ENCODE measurements at places on chromosomes 5 and 9.

DNA sequence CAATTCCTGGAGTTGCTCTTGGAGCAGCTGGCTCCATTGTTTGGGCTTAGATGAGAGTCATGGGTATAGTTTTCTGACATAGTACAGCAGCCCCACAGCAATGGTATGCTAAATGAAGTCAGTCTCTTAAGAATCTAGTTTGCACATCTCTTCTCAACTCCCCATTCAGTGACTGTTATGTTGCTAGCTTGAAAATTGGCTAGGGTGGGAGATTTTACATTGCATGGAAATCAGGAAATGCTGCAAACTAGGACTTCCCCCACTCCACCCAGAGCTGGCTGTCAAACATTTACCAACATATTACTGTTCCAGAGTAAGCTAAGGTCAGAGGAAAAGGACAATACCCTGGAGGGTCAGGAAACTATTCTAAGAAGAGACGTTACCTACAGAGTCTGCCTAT is 17.6 kb upstream of the FCHO2 start:
- no peak for DNase-seq

DNA sequence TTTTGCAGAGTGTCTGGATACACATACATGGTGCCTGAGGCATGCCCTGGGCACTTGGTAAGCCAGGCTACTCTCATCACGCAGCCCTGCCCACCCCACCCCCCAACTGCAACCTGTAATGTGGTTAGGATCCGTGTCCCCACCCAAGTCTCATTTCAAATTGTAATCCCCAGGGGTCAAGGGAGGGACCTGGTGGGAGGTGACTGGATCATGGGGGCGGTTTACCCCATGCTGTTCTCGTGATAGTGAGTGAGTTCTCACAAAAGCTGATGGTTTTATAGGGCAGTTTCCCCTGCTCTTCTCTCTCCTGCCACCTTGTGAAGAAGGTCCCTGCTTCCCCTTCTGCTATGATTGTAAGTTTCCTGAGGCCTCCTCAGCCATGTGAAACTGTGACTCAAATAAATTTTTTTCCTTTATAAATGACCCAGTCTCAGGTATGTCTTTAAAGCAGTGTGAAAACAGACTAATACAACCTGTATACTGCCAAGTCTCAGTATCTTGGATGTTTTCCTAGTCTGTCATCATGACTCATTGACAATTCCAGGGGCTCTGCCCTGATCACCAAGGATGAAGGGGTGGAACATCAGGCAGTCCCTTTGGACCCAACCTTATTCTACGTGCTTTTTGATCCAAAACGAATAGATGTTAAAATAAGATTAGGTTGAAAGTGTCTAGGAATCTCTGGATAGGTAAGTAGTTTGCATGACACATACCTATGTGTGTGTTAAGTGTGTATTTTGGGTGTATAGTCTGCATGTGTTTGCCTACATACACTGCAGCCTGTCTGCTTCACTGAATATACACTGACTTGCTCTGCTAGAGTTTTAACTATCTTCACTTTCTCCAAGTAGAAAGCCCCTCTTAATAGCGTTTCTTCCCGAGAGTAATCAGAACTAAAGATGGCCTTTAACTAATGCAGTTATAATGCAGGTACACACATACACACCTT is 293.8 kb downstream of the SLIT3 start:
- DNase-seq = no peak

GRCh38 chr5:12845549-12846159 is 941.4 kb upstream of the CTNND2 start:
- DNase-seq = no peak

GRCh38 chr9:95104980-95105379 is 212.5 kb downstream of the FANCC start:
- no peak for DNase-seq

GRCh38 chr9:105414947-105415661 is 32.7 kb upstream of the FSD1L start:
- no peak for DNase-seq

- DNase-seq = no peak
Observed at GRCh38 chr5:56077796-56078233, 83.1 kb upstream of the IL6ST start.

DNA sequence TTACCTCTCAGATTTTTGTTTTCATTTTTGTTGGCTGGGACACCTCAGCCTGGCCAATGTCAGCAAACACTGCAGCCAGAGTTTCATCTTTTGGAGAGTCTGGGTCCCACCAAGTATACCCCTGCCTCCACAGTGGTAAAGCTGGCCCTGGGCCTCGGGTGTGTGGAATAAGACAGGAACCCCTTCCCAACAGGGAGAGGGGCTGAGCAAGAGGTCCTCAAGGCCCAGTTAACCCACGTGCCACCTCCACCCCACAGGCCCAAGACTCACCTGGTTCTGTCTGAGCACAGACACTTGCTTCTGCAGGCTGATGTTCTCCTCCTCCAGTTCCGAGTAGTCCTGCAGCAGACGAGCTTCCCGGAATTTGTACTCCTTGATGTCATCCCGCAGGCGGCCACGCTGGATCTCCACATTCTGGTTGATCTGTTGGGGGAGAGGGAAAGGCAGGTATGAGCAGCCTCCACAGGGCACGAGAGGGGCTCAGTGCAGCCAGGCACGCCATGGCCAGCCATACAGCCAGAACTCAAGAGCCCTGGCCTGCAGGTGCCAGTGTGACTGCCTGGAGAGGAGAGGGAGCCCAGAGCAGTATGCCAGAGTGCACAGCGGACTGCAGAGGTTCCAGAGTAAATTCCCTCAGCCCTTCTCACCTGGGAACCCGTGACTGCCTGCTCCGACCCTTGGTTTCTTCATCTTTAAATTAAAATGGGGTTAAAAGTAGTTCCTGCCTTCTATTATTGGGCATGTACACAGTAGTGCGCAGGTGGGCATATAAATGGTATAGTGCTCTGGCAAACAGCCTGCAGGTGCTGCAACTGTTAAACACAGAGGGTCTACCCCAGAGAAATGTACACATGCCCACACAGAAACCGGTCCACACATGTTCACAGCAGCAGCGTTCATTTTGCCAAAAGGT is 42.0 kb downstream of the BICD2 start:
- no peak for DNase-seq

- no peak for DNase-seq
Observed at GRCh38 chr9:73863924-73864323, 633.2 kb upstream of the RORB start.

DNA sequence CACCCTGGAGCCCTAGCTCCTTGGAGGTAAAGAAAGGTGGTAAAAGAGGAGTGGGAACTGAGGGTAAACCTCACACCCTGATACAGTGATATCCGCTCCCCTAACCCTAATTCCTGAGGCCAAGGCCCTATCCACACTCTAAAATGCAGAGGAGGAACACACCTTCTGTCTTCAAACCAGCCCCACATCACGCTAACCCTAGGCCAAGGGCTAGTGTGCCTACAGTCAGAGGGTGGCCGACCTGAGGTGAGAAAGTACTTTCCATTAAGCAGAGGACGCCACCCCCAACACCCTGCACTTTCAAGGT is 590 bp downstream of the HDAC3 start:
- DNase-seq = no peak

DNA sequence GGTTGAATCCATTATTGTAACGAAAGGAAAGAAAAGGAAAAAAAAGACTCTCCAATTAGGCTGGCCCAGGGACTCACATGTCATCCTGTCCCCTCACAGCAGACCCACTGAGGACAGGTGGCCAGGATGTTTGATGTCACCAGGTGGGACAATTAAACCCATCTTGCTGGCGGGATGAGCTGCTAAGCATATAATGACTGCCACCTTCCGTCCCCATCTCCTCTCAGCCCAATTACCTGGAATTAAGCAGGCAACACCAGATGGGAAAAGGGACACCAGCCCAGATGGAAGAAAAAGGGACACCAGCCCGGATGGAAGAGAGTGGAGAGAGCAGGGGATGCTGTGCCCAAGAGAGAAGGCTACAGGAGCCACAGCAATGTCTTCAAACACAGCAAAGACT is 116.6 kb upstream of the SARDH start:
- no peak for DNase-seq

DNA sequence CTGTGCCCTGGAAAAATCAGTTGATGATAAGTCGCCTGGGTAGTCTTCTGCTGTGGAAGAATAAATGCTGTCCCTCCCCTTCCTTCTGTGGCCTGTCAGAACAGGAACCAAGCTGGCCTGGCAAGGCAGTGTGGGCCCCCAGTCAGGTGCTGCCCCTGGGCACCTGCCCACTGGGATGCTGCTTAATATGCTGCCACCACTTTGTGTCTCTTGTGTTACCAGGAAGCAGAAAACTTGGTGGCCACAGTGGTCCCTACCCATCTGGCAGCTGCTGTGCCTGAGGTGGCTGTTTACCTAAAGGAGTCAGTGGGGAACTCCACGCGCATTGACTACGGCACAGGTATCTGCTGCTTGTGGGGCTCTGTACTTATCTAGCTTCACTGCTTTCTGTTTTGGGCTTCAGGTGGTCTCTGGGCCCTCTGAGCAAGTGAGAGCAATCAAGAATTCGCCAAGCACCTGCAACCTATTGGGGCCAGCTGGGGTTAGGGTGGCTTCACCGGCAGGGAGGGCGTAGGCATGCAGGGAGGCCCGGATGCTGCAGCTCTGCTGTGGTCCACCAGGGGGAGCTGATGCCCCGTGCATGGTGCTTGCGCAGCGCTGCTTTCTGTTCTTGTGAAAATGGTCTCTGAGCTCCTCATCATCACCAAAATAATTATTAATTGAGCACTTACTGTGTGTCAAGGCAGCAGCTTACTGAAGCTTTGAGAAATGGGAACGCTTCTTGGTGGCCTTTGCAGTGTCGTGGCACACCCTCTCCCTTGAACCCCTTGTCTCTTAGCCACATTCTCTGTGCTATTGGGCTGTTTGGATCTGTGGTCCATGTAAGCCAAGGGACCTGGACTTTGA is 20.3 kb downstream of the PTPA start:
- DNase-seq = peak; percentile 21

DNA sequence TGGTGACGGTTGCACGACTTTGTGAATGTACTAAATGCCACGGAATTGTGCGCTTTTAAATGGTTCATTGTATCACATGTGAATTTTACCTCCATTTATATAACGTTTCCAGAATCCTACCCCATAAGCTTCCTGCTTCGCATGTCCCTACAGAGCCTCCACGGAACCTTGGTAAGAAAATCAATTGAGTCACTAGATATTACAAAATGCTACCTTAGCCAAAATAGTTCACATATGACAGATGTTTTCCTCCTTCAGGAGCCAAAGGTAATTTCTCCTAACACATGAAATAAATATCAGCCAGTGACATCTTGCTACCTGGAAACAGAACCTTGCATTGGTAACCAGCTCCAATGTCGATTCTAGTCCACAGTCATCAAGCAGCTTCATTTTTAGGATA is 125.1 kb downstream of the TTLL11 start:
- DNase-seq = no peak

- no peak for DNase-seq
Observed at GRCh38 chr5:10735569-10736276, 25.3 kb downstream of the DAP start.

DNA sequence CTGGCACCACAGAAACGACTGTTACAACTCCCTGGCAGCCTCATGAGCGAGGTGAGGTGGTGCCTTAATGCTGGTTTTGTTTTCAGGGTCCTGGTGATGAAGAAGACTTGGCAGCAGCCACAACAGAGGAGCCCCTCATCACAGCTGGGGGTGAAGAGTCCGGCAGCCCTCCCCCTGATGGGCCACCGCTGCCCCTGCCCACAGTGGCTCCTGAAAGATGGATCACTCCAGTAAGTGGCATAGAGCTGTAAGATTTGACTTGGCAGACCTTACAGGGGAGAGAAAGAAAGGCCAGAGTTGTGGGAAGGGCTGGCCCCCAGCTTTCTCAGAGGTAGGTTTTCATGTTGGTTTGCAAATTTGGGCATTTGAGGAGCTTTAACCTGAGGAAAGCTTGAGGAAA is 72.2 kb downstream of the COL15A1 start:
- DNase-seq = no peak

DNA sequence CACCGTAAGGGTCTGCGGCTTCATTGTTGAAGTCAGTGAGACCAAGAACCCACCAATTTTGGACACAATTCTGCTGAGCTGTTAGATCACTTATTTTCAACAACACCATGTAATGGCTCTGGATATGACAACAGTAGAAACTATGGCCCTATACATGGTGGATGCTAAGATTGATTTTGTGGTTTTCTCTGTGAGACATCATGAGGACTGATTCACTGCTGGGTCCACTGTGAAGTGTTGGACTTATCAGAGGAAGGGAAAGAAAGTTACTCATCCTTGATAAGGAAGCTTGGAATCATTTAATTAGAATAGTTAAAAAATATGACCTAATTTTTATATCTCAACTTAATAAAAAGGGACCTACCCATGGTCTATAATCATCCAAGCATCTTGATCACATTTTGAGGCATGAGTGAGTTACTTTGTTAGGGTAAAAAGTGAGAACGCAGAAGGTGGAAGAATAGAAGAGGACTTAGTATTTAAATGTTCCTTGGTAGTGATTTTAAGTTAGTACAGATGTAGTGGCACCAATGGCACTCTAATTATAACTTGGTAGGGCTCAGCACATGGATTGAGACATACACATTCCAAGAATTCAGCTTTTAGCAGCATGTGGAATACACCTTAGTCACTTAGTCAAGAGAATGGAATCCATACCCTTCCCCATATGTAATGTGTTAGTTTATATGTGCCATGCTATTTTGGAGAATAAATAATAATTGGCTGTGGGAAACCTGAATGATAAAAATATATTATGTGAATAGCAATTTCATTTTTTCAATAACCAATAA is 123.5 kb upstream of the CD180 start:
- DNase-seq = no peak

GRCh38 chr5:149603210-149603609 is 21.9 kb downstream of the ARHGEF37 start:
- no peak for DNase-seq

- DNase-seq = no peak
Observed at GRCh38 chr5:87069974-87070608, 197.6 kb upstream of the RASA1 start.

- no peak for DNase-seq
Observed at GRCh38 chr5:348726-349125, 27.2 kb downstream of the AHRR start.

DNA sequence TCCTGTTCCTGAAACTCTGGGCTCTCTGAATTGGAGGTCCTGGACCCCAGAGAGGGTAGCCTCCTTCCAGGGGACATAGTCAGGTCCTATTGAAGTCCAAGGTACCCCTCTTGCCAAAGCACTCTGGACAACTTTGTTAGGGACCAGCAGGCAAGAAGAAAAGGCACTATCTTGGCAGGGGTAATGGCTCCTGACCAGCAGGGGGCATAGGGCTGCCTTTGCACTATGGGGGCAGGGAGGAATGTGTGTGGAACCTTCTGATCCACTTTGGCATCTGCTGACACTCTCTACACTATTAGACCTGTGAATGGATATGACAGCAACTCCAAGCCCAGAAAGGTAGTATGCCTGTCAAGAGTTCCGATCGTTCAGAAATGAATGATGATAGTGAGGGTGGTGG is 179.0 kb upstream of the CD180 start:
- DNase-seq = no peak

Measured in hypothalamus (tissue), 51 donors.